ENCODE measurements at places on chromosomes 6 and 20. TPM values are rescaled to one million over a fixed set of nuclear protein-coding genes. Genes with fewer than 3 reads are reported as not detected.

GRCh38 chr6:124294574-124295200 lies 491.0 kb downstream of the NKAIN2 start:
- peak; percentile 72 for DNase-seq

GRCh38 chr6:139060332-139060731 lies 31.8 kb downstream of the ABRACL start:
- peak; percentile 24 for DNase-seq

DNA sequence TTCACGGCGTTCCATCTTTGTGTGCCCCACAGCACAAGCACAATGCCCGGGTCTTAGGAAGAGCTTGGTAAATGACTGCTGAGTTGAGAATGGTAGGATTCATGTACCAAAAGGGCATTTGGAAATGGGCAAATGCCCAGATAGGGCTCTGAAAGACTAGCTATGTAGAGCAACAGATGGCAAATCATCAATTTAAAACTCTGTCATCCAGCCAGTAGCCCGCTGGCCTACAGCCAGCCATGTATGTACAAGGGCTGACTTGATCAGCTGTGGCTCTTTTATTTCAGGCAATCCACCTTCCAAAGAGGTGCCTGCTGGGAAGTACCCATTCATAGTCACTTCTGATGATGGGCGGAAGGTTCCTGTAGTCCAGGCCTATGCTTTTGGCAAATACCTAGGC lies 35.1 kb downstream of the NT5E start:
- DNase-seq = peak; percentile 70

DNA sequence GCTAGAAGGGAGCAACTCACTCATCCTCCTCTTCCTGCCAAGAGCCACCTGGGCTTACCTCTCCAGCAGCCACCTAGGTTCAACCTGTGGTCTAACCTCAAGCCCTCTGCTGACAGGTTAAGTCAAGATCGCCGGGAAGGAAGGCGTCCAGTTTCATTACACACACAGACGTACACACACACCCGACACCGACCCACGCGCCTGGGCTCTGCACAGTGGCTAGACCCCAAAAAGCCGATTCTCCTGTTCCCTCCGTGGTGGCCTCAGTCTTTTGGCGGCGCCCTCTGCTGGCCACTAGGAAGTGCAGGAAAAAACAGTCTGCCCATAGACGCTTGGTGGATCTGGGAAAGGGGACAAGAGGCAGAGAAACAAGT lies 52.8 kb downstream of the MRPL14 start:
- peak; percentile 85 for DNase-seq

DNA sequence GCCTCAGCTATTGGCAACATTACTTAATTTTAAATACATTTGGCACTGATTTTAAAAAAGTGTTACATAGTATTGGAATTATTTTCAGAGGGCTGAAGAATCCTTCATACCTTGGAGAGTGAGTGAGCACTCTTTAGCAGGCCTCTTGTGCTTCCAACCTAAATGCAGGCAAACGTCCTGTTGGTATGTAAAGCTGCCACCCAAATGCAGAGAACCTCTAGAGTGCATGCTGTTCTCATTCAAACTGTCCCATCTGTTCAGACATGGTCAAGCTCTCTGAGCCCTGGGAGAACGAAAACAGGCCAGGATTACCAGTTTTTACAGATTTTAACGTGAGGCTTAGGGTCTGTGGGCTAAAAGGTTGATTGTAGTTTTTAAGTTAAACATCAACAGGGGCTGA lies 378.0 kb upstream of the FLRT3 start:
- no peak for DNase-seq

DNA sequence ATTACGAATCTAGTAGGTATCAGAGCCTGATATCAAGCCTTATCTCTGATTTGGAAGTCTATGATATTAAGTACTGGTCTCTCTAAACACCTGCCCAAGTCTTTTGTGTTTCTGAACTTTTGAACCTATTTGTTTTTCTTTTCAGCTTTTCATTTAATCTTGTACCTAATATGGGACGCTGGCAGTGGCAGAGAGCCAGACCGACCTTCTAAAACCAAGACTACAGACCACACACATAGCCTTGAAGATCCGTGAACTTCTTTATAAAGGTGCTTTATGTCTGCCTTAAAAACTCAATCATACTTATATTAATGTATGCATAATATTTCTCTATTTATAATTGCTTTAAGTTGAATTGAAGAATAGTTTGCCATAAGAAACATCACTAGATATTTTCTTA lies 12.6 kb upstream of the PTCHD4 start:
- DNase-seq = no peak

DNA sequence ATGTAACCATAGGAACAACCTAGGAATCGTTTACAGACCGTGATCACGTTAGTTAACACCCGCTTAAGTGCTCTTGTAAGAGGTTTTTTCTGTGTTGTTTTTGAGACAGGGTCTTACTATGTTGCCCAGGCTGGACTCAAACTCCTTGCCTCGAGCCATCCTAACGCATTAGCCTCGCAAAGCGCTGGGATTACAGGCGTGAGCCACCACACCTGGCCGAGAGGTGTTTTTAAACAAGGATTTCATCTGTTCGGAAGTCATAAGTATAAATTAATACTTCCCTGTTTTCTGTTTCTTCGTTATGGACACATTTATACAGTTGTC lies 727 bp downstream of the MRS2 start:
- DNase-seq = no peak

GRCh38 chr20:7977709-7978108 lies 37.5 kb upstream of the HAO1 start:
- no peak for DNase-seq

DNA sequence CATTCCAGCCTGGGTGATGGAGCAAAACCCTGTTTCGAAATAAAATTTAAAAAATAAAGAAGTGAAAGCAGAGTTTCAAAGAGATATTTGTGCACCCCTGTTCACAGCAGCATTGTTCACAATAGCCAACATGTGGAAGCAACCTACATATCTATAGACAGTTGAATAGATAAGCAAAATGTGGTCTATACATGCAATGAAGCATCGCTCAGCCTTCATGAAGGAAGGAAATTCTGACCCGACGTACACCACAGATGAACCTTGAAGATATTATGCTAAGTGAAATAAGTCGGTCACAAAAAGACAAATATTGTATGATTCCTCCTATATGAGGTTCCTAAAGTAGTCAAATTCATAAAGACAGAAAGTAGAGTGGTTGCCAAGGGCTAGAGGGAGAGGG lies 6.5 kb upstream of the NCOA6 start:
- DNase-seq = no peak

DNA sequence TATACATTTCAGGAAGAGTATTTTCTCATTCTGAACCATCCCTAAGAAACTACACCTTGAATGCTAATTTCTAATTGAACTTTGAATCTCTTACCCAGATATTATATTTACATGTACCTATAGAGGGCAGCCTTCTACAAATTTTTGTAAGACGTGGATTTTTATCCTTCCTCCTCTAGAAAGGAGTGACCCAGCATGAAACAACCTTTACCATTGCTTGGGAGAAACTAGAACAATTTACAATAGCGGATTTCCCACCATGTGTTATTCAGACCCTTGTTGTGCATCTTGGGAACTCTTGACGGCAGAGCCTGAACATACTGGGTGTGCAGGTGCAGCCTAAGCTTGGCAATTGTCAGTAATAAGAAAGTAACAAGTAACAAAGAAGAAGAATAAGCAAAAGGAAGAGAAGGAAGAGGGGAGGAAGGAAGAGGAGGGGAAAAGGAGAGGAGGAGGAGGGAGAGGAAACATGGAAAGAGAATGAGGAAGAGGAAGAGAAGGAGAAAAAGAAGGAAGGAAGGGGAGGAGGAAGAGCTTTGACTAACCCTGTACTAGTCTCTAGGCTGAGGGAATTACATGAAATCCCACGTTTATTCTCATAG lies 10.8 kb upstream of the TAAR1 start:
- DNase-seq = peak; percentile 50

DNA sequence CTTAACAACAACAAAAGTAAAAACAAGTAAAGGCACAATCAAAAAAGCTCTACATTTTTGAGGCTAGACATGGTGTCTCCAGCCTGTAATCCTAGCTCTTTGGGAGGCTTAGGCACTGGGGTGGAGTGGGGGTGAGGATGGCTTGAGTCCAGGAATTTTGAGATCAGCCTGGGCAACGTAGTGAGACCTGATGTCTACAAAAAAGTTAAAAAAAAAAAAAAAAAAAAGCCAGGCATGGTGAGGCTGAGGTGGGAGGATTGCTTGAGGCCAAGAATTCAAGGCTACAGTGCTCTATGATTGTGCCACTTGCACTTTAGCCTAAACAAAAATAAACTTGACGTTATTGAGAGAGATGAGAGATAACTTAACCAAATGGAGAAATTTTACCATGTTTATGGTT lies 60.1 kb downstream of the QKI start:
- DNase-seq = no peak

TMC2 gene
- total RNA-seq = not detected

HLA-DRB1 gene
- total RNA-seq = 0.21 TPM

ZNF76 gene
- 22.1 TPM for total RNA-seq
